Ureter (tissue), 1 donor: ENCODE measurements at places on chromosomes 2 and 18. TPM values are rescaled to one million over a fixed set of nuclear protein-coding genes. Genes with fewer than 3 reads are reported as not detected.

DNA sequence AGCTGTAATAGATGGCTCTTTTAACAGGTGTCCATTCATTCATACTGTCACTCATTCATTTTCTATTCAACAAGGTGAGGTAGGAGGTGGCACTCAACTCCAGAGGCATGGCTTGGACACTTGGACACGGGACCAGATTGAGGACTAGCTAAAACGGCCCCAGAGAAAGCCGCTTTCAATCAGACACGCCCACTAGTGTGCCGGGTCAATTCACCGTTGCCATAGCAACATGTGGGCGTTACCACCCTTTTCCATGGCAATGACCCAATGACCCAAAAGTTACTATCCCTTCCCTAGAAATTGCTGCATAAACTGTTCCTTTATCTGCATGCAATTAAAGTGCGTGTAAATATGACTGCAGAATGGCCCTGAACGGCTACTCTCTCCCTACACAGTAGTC is 49.2 kb upstream of the LGALSL start:
- DNase-seq: peak; percentile 52

DNA sequence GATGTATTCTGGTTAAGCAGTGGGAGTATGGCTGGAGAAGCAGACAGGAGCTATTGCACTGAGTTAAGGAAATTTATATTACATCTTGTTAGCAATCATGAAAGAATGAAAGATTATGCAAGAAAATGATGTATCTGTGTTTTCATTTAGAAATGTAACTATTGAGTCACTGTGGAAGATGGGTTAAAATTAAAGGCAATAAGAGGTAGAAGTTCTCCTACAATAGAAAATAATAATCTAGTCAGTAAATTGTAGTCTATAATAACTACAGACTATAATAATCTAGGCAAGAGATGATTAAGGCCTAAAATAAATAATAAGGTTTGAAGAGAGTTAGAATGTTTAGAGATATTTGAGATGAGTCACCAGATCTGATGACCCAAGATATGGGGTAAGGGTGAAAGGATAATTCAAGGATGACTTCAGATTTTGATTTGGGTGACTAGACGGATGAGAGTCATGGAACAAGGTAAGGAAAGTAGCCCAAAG is 371.9 kb upstream of the KCNH7 start:
- no peak for DNase-seq

- DNase-seq: no peak
These were observed 146.4 kb downstream of the TANC1 start for GRCh38 chr2:159114835-159115234.

DNA sequence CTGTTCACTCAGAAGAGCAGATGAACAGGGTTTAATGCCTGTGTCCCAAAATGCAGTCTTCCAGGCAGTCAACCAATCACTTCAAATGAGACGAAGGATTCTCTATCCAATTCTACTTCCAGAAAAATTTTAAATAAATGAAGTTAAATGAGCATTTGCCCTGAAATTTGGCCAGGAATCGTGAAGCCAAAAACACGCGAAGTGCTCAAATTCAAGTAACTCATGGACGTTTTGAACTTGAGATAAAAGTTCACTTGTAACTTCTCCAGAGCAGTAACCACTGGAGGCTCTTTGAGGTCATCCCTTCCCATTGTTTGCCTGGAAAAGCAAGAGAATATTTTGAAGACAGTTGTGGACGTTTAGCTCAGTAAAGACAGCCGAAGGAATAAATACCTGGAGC is 928.5 kb downstream of the NRXN1 start:
- DNase-seq: no peak

GRCh38 chr18:47586418-47587070 is 335.1 kb upstream of the SKOR2 start:
- DNase-seq: no peak

DNA sequence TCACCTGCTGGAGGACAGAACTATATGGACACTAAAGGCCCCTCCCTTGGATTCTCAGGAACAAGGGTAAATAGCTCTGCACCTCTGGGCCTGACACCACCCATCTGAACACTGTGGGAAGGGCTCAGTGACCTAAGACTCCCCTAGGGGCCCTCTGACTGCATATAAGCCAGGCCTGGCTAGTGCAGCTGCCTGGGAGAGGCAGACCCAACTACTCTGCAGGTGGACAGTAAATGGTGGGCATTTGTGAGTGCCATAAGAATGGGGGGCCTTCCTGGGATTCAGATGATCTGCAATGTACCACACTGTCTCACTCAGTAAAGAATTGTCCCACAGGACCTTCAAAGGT is 11.2 kb upstream of the WIPF1 start:
- no peak for DNase-seq

- no peak for DNase-seq
These were observed 33.7 kb upstream of the WDR75 start for GRCh38 chr2:189407281-189408209.

- no peak for DNase-seq
These were observed 7.1 kb downstream of the TMEM163 start for GRCh38 chr2:134711692-134712091.

- DNase-seq: no peak
These were observed 1.6 kb downstream of the WDFY1 start for GRCh38 chr2:223943561-223944008.

- no peak for DNase-seq
These were observed 42.0 kb downstream of the NEURL3 start for GRCh38 chr2:96463119-96463518.

GRCh38 chr2:85959826-85960225 is 71.0 kb upstream of the ST3GAL5 start:
- DNase-seq: no peak

GRCh38 chr2:170715062-170715931 is at the start of gene SP5:
Gene SP5, plus strand, starts transcription at chr2:170715337. Its CDS starts 176 bp downstream, at chr2:170715513.
- DNase-seq: peak; percentile 61

- DNase-seq: no peak
These were observed 673 bp downstream of the CENPO start for GRCh38 chr2:24793761-24794435.

DNA sequence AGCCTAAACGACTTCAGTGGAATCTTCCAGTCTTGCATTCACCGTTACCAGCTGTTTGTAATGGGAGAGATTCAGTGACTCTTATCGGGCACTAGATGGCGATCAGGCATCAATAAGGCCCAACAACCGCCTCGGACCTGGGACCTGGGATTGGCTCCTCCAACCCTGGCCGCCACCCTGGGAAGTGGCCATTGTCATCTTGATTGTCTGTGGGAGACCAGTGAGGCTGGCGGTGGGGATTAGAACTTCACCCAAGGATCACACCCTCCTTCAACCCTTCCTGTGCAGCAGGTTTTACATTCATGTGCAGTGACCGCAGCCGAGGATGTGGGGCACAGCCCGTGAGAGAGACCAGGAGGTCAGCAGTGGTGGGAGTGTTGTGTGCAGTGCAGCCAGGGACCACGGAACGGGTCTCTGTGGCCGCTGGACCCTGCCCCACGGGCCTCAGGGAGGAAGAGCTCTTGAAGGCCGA is 85.3 kb downstream of the SPP2 start:
- DNase-seq: peak; percentile 62

- no peak for DNase-seq
These were observed 39.9 kb downstream of the RPL37A start for GRCh38 chr2:216538538-216538937.

- DNase-seq: no peak
These were observed 82.2 kb upstream of the ITGA4 start for GRCh38 chr2:181374781-181375675.

DNA sequence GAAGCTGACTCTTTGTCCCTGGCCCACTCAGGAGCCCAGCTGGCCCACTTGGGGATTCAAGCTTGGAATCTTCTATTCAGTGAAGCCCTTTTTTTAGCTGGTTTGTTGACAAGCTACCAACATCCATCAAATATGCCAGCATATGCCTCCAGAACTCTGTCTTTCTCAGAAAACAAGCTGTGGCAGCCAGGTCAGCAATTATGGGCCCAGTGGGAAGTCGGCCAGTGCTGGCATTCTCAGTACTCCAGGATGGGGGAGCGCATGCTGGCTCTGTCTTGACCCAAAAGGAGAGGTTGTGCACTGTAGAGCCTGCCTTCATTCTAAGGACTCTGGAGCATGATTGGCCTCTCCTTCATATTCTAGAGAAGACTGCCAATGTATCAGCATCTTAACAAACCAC is 401.5 kb downstream of the CNTNAP5 start:
- DNase-seq: no peak

GRCh38 chr2:67650291-67651133 is 253.4 kb downstream of the ETAA1 start:
- peak; percentile 90 for DNase-seq

- DNase-seq: no peak
These were observed 42.9 kb upstream of the EPG5 start for GRCh38 chr18:46010050-46010449.

DNA sequence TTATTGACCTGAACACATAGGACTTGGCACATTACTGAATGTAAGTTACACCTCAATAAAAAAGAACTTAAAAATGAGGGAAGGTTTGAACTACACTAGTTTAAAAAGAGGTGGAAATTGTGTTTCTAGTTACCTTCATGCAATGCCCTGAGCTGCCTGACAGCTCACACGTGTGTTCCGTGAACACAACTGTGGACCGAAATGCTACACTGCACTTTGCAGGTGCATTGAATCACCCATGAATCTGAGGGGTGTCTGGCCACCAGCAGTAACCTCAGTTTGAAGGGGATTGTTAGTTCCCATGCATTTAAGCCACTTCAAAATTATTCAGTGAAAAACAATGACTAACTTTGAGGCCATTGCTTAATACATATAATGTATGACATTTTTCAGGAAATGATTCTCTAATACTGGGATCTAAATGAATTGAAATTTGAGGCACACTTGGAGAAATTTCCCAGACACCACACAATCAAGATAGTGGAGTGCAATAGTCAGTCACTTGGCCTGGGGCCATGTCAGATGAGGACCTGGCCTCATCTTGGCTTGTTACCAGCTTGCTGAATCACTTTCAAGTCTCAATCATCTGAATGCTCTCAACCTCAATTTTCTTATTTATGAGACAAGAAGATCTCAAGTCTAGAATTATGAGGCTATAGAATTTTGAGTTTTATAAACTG is 59.3 kb downstream of the MYL12B start:
- DNase-seq: no peak

DNA sequence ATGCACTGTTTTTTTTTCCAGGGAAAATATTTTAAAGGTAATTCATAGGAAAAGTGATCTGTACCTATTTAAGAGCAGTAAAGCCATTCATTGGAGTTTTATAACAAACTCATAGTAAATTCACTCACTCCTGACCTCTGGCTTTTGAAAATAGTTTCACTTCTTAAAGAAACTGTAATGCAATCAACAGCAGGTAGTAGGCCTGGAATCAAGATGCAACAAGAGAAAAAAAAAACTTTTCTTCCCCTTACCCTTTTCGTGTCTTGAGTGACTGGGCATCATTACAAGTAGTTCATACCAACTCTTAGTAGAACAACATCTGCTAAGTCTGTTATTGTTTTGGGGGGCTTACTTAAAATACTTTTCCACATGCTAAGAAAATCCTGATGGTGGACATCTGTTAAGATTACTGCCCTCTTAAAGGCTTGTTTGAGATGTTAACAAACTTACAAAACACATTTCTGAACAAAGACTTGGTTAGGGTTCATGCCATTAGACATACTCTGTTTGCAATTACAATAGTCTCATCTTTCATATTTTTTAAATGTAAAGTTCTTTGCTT is 164.1 kb upstream of the FOSL2 start:
- no peak for DNase-seq

GRCh38 chr2:31246184-31246852 is 12.4 kb downstream of the EHD3 start:
- no peak for DNase-seq

DNA sequence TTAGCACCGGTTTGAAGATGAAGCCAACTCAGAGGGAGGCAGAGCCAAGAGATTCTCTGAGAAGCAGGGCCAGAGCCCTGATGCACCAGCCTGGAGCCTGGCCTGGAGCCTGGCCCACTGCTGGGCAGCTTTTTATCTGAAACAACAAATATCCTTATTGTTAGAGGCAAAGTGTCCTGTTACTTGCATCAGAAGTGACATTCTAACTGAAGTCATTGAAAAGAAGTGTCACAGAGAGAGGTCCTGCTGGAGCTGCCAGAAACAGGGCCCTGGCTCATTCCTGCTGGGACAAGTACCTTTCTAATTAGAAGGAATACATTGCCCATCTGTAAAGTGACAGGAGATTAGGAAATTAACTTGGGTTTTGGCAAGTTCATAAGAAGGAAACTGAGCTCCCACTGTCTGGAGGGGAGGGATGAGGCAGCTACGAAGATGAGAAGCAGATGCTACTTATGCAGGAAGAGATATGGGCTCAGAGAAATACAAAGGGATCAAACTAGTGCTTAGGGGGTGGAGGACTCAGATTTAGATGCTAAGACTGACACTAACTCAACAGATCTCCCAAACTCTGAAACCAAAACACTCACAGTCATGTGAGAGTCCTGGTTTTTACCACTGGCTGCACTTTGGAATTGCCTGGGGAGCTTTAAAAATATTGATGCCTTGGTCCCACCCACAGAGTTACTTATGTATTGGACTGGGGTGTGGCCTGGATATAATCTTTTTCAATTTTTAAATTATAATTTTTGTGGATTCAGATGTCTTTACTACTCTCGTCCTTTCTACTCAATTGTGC is 11.0 kb upstream of the HK2 start:
- no peak for DNase-seq

DNA sequence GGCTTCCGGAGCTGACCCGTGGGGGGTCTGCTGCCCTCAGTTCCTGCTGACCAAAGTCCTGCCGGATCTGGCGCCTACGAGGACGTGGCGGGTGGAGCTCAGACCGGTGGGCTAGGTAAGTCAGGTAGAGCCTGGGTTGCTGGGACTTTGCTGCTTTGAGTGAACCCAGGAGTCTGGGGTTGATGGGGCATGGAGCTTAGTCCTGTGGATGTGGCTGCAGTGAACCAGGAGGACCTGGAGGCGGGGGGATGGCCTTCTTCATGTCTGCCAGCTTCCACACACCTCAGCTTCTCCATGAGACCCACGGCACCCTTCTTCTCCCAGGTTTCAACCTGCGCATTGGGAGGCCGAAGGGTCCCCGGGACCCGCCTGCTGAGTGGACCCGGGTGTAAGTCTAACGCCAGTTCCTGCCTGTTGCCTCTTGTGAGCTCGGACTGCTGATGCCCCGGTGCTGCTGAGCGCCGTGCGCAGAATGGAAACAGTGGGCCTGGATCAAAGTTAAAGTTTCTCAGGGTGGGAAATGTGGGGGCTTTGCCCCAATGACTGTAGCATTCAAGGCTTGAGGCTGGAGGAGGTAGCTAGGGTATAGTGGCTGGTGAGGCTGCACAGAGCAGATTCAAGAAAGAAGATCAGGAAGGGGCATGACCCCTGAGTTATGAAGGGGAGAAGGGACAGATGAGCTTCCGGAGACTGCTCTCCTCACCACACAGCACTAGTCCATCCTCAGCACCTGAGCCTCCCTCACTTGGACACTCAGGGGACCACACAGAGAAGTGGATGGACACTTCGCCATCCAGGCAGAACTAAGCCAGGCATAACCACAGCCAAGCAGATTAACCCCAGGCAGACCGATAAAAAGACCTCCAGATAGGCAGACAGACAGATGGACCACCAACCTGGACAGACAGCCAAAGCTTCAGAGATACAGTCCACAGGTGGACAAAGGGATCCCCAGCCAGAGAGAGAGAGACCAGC is 17.3 kb downstream of the PTPN18 start:
- DNase-seq: no peak

Gene PAX8
- total RNA-seq: 160 TPM

Gene KCNIP3
- total RNA-seq: 6.2 TPM

Gene SLC9A4
- 23.5 TPM for total RNA-seq

Gene MAIP1
- total RNA-seq: 14.1 TPM

Gene SLC35F6
- total RNA-seq: 40.9 TPM

Gene SLC25A12
- 36.7 TPM for total RNA-seq

Gene HK2
- total RNA-seq: 62.8 TPM

Gene KLHL29
- 16.8 TPM for total RNA-seq

Gene STAMBP
- total RNA-seq: 46.0 TPM
